RWPE1 (cell line): ENCODE measurements at places on chromosomes 13 and 19.
A peak's percentile ranks its signal among the peaks of the same experiment; 100 is the strongest.

GRCh38 chr13:36068566-36068965 is 62.6 kb downstream of the DCLK1 start:
- DNase-seq, result no peak

- no peak for DNase-seq
These were observed 23.8 kb downstream of the SPATA13 start for GRCh38 chr13:24184265-24184841.

GRCh38 chr19:30385666-30386065 is 13.5 kb downstream of the ZNF536 start:
- no peak for DNase-seq

DNA sequence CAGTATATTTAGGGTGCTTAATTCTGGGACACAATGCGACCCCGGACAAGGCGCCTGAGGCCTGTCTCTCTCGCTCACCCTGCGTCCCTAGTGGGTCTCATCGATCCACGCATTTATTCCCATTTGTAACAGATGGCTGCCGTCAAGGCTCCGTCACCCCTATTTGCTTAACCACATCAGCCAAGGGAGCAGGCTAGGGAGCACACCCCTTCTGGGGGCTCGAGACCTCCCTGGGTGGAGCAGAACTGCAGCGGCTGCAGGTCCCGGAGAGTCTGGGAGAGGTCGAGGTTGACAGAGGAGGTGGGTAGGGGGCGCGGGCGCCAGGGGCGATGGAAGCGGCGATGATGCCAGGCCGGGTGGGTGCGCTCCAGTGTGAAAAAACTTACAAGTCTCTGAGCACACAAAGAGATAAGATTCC is 507 bp downstream of the ALG5 start:
- peak; percentile 3 for DNase-seq

GRCh38 chr13:94346261-94347019 is 133.0 kb downstream of the DCT start:
- no peak for DNase-seq

DNA sequence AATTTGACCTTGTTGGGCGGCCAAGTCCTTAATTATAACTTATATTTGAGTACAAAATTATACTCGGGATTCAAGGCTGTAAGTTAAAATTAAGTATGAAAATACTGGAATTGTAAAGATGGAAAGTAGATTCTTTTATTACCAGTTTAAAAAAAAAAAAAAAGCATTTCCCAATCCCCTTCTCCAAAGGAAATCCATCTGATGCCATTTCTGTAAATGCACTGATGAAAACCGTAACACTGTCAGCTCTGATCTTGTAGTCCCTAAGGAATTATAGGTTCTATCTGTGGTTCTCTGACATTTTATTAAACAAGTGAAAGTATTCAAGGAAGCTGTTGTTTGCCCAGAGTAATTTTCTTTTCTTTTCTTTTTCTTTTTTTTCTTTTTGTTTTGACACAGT is 41.6 kb upstream of the HNRNPA1L2 start:
- no peak for DNase-seq

- DNase-seq, result peak; percentile 48
These were observed 12.1 kb upstream of the ANGPTL8 start for GRCh38 chr19:11227195-11227886.

- DNase-seq, result no peak
These were observed 838 bp upstream of the ATP4B start for GRCh38 chr13:113658836-113659235.

GRCh38 chr13:49146950-49147355 is 73.2 kb upstream of the MLNR start:
- peak; percentile 5 for DNase-seq

- DNase-seq, result no peak
These were observed 877 bp upstream of the PRR22 start for GRCh38 chr19:5785423-5785822.

DNA sequence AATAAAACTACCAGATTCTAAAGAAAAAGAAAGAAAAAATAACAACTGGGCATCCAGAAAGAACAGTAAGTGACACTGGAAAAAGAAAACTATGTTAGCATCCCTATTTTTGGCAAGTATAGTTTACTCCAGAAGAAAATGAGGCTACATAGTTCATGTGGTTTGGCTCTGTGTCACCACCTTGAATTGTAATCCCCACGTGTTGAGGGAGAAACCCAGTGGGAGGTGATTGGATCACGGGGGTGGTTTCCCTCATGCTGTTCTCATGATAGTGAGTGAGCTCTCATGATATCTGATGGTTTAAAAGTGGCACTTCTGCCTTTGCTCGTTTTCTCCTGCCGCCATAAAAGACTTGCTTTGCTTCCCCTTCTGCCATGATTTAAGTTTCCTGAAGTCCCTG is 76.9 kb downstream of the ITGBL1 start:
- no peak for DNase-seq

- DNase-seq, result no peak
These were observed 2.2 kb downstream of the UPF3A start for GRCh38 chr13:114283576-114283975.

DNA sequence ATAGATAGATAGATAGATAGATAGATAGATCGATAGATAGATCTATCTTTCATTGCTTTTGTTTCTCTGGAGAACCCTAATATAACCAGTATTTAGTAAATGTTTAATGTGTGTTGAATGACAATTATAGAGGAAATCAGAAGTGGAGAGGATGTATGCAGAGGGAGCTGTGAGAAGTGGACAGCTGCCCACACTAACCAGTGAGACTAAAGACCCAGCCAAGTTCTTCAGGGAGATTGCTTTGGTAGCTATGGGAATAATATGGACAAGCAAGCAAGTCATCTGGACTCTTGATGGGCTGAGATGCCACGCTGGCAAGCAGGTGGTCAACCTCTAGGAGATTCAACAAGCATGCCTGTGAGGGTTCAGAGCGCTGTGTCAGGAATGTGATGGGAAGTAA is 14.9 kb upstream of the INTS6 start:
- no peak for DNase-seq

GRCh38 chr13:53276265-53276664 is 247.7 kb downstream of the OLFM4 start:
- no peak for DNase-seq

GRCh38 chr13:110102053-110102452 is 204.9 kb downstream of the COL4A1 start:
- no peak for DNase-seq

DNA sequence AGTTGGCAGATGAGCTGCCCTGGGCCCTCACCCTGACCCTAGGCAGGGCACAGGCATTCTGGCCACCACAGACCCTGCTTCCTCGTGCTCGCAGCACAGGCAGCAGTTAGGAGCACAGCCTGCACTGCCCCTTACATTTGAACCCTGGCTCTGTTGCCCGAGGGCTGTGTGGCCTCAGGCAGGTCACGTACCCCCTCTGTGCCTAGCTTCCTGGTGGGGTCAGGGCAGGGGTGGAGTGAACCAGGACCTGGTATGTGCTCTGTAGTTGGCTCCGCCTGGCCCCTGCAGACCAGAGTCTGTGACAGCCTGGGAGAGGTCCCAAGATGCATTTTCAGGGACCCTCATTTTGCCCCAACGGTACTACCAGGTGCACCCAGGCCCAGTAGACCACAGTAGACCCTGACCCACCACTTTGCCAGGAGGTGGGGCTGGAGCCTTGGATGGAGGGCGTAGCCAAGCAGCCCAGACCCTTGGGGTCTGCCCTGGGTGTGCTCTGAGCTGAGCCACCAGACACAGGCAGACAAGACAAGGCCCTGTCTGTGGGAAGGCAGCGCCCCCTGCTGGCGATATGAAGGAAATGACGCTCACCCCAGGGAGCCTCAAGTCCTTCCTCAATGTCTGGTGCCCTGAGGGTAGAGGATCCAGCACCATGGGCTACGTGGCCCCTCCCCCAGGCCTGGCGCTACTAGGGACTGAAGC is 9.1 kb downstream of the LYL1 start:
- DNase-seq, result peak; percentile 77

DNA sequence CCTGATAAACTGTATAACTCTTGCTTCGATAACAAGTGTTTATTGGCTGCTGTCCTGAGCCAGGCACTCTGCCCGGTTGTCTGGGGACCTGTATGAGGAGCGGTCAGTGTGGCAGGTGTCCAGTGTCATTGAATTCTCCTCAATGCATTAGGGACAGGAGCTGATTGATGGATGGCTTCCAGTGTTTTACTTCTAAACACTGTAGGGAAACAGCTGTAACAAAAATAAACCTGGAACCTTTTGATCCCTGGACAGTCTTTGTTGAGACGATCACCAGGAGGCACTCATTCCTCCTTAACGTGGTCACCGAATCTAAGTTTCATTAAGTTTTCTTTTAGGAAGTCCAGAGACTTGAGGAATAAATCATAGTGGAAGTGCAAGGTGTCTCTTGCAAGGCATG is 17.9 kb downstream of the UBAC2 start:
- DNase-seq, result no peak

GRCh38 chr13:21365574-21365973 is 93.5 kb downstream of the ZDHHC20 start:
- no peak for DNase-seq

DNA sequence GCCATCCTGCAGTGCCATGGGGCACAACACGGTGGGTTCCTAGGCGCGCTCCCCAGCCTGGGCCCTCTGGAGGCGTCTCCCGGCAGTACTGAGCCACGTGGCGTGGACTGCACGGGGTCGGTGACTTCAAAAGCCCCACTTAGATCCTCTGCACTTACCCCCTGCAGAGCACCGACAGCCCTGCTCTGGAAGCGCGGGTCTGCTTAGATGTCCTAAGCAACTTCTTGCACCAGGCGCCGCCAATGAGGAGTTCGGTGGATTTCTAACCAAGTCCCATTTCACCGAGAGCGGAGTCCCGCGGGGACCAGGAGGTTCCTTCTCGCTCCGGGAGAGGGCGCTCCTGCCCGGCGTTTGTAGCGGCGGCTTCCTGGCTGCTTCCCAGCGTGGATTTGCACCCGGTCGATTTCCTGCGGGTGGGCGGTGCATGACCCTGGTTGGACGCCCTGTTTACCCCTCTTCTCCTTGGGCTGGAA is 25.2 kb upstream of the ZNF845 start:
- no peak for DNase-seq

DNA sequence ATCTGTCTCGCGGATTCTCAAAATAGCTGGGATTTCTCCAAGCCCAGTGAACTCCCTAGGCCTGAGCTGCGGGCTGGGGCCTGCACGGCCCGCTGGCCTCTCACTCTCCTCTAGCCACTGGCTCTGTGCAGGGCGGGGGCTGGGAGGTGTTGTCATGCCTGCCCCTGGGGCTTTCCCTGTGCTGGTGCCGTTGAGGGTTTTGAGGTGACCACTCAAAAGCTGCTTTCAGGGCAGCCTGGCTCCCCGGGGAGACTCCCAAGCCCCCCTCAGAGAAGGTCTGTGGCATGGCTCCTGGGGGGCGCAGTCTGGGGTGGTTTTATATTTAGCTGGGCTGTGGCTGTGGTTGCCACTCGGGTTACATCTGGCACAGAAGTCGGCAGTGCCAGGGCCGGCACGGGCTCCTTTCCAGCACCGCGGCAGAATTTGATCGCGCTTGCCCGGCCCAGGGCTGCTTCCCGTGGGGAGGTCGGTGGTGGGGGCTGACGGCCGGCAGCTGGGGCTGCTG is 10.0 kb downstream of the NDUFB7 start:
- DNase-seq, result peak; percentile 58
